ENCODE measurements at places on chromosomes 3 and 15. TPM values are rescaled to one million over a fixed set of nuclear protein-coding genes. Genes with fewer than 3 reads are reported as not detected.

TMEM212 gene
- total RNA-seq, result not detected

- H3K4me3 ChIP-seq, result no peak overlapping the region
- no peak for DNase-seq
- H3K27me3 ChIP-seq, result no peaks in the 10 kb centered on the region
- H3K36me3 ChIP-seq, result no peaks in the 10 kb centered on the region
Measured at GRCh38 chr3:106877627-106878026, 499.6 kb upstream of the CCDC54 start.

- H3K4me1 ChIP-seq, result no peaks in the 10 kb centered on the region
- no peaks in the 10 kb centered on the region for H3K36me3 ChIP-seq
- H3K27me3 ChIP-seq, result no peaks in the 10 kb centered on the region
- DNase-seq, result no peak
- no peak overlapping the region for H3K4me3 ChIP-seq
Measured at GRCh38 chr3:117454254-117454653, 744.7 kb downstream of the TUSC7 start.

GRCh38 chr3:23330568-23330967 lies 127.4 kb downstream of the UBE2E2 start:
- no peaks in the 10 kb centered on the region for H3K36me3 ChIP-seq
- H3K27ac ChIP-seq, result no peak overlapping the region
- no peak overlapping the region for H3K4me3 ChIP-seq
- H3K4me1 ChIP-seq, result peaks cover 2% of the 10 kb centered on the region
- no peaks in the 10 kb centered on the region for H3K27me3 ChIP-seq

GRCh38 chr3:36221975-36222374 lies 158.3 kb upstream of the STAC start:
- H3K27me3 ChIP-seq, result no peaks in the 10 kb centered on the region
- DNase-seq, result no peak
- no peak overlapping the region for H3K27ac ChIP-seq
- H3K4me1 ChIP-seq, result no peaks in the 10 kb centered on the region
- no peaks in the 10 kb centered on the region for H3K36me3 ChIP-seq

All from CD8-positive, alpha-beta memory T cell (primary cell).